Inflammatory macrophage (primary cell): ENCODE measurements at places on chromosomes 5 and 9.

DNA sequence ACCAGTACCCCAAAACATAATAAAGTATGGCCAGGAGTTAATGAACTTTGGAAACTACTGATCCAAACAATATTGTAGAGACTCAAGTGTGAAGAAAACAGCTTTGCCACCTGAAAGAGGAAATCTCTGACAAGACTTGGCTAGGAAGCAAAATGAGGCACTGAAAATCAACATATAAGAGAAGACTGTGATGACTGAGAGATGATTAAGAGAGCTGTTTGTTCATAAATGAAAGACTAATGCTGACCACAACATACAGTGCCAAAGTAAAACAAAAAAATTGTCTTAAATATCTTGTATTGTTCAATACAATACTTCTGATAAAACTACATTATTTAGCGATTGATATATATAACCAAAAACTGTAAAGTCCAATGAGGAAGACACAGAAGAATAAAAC is 7.2 kb downstream of the RC3H2 start:
- DNase-seq: no peak

- no peak for DNase-seq
These were observed 359.4 kb downstream of the ENC1 start for GRCh38 chr5:74281166-74281565.

- no peak for DNase-seq
These were observed 687.3 kb upstream of the ST8SIA4 start for GRCh38 chr5:101590384-101590783.

DNA sequence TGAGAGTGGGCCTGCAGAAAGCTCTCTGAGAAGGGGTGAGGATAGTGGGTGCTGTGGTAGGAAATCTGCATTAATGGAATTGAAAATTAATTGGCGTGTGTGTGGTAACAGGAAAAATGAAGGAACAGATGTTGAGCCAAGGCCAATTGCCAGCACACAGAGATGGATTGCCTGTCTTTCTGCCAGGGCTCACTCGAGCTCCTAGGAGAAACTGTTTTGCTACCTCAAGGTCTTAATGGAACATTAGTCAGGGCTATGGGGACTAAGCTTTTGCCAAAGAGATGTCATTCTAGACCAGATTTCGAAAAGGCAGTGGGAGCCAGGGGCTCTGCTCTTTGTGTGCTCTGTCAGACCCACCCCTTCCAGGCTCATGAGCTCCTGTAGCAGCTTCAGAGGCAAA is 124.0 kb upstream of the EFNA5 start:
- DNase-seq: no peak

GRCh38 chr5:34740389-34740806 is 84.3 kb downstream of the RAI14 start:
- no peak for DNase-seq

- DNase-seq: no peak
These were observed 47.6 kb downstream of the AQP7 start for GRCh38 chr9:33354651-33355211.

GRCh38 chr5:55821731-55822512 is 29.2 kb upstream of the IL31RA start:
- DNase-seq: peak; percentile 3

GRCh38 chr5:6704361-6704851 is 8.8 kb upstream of the TENT4A start:
- DNase-seq: no peak

- DNase-seq: no peak
These were observed 151.0 kb downstream of the MYO10 start for GRCh38 chr5:16784843-16785791.

GRCh38 chr9:123523001-123523400 is 167.0 kb downstream of the CRB2 start:
- DNase-seq: no peak

DNA sequence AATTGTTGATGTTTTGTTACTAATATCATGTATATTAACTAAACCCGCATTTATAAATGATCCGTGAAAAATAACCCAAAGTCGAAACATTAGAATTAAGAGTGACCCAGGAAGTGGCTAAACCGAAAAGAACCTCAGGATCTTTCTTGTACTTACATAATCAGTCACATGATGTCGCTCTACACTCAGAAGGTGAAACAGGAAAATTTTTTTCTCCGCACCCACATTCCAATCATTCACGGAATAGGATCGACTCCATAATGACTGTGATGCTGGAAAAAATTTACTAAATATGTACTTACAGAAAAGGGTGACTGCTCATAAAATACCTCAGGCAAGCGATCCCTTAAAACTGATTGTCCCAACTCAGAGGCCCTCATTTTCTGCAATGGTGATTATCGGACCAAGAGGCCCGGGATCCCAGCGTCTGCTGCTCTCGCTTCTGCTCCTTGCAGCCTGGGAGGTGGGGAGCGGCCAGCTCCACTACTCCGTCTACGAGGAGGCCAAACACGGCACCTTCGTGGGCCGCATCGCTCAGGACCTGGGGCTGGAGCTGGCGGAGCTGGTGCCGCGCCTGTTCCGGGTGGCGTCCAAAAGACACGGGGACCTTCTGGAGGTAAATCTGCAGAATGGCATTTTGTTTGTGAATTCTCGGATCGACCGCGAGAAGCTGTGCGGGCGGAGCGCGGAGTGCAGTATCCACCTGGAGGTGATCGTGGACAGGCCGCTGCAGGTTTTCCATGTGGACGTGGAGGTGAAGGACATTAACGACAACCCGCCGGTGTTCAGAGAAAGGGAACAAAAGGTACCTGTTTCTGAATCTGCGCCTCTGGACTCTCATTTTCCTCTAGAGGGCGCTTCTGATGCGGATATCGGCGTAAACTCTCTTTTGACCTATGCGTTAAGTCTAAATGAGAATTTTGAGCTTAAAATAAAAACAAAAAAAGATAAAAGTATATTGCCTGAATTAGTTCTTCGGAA is at the start of gene PCDHA12:
PCDHA12 (plus strand) TSS at position 224 of the 981 bp plus-strand sequence; CDS start at position 389, 165 bp downstream.
- DNase-seq: no peak

DNA sequence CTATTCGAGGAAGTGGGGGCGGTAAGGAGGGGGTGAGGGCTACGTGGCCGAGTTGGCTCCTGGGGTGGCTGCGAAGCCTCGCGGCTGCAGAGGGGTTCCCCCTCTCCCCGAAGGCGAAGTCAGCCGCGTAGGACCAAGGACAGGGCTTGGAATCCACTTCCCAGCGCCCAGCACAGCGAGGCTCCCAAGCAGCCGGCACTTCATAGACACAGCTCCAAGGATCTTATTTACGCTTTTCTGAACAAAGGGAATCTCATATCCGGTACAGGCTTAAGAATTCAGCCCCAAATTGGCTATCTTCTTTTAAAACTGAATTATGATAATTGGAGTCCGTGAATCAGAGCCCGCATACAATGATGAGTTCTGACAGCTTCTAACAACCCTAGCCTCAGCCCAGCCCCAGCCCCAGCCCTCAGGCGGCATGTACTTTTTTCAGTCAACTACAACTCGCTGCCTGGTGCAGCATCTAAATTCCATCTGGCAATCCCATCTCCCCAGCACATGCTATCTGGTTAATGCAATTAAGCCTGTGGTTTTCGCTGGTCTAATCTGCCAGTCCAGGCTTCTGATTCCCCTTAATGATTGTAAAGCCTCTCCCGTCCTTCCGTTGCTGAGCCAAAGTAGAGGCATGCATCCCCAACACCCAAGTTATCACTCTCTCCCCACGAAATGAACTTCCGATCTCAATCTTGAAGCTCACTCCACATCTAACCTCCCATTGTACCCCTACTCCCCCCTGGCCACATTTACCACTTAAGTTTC is 1.0 kb downstream of the ELAVL2 start:
- no peak for DNase-seq

- no peak for DNase-seq
These were observed 123.7 kb downstream of the RANBP17 start for GRCh38 chr5:170985486-170985885.

DNA sequence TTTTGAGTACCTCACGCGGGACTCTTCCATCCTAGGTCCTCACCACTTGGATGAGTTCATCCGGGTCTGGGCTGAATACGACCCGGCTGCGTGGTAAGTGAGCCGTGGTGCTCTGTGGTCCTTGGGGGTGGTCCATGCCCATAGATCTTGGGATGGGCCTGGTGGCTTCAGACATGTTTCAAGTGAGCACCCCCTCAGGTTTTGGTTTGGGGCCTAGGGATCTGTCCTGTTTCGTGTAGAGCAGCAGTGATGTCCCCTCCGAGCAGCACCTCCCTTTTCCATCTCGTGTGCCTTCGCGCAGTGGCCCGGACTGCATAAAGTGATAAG is 218.9 kb downstream of the CACNA1B start:
- no peak for DNase-seq

- DNase-seq: no peak
These were observed 42.9 kb upstream of the FAM120AOS start for GRCh38 chr9:93496285-93496684.

GRCh38 chr5:178282391-178282790 is 49.8 kb upstream of the PHYKPL start:
- DNase-seq: no peak

- DNase-seq: no peak
These were observed 181.8 kb downstream of the NXNL2 start for GRCh38 chr9:88716596-88717290.

- DNase-seq: no peak
These were observed 13.1 kb downstream of the LHX6 start for GRCh38 chr9:122215663-122216062.

GRCh38 chr5:179296150-179296821 is 49.0 kb downstream of the ADAMTS2 start:
- no peak for DNase-seq

GRCh38 chr9:89690334-89690912 is 85.6 kb downstream of the GADD45G start:
- DNase-seq: no peak

- DNase-seq: no peak
These were observed 33.7 kb upstream of the ITGA1 start for GRCh38 chr5:52754051-52754450.

- no peak for DNase-seq
These were observed 12.7 kb upstream of the PRELID2 start for GRCh38 chr5:145847499-145848497.

GRCh38 chr9:116209414-116210116 is 56.0 kb downstream of the PAPPA start:
- no peak for DNase-seq

DNA sequence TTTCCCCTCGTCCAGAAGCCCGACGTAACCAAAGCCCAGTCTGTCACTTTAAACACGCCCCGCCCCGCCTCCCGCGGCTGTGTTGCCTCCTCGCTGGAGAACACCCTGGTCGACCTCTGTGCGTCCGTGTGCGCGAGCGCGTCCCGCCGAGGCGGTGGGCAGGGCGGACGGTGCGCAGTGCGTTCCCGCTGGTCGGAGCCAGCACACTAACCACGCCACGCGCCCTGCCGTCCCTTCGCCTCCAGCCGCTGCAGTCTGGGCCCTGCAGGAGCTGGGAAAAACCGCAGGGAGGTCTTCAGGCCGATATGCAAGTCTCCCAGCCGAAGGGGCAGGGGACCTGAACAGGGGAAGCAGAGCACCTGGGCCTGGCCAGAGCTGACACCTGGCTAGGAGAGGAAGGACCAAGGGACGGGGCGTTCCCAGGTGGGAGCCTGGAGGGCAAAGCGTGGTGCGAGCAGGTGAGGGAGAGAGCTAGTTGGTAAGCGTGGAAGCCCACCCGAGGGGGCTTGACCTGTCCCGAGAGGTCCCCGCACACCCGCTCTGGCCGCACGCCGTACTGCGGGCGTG is 1.3 kb upstream of the PHPT1 start:
- DNase-seq: peak; percentile 90

- DNase-seq: no peak
These were observed 162.2 kb downstream of the OXCT1 start for GRCh38 chr5:41707853-41708603.

DNA sequence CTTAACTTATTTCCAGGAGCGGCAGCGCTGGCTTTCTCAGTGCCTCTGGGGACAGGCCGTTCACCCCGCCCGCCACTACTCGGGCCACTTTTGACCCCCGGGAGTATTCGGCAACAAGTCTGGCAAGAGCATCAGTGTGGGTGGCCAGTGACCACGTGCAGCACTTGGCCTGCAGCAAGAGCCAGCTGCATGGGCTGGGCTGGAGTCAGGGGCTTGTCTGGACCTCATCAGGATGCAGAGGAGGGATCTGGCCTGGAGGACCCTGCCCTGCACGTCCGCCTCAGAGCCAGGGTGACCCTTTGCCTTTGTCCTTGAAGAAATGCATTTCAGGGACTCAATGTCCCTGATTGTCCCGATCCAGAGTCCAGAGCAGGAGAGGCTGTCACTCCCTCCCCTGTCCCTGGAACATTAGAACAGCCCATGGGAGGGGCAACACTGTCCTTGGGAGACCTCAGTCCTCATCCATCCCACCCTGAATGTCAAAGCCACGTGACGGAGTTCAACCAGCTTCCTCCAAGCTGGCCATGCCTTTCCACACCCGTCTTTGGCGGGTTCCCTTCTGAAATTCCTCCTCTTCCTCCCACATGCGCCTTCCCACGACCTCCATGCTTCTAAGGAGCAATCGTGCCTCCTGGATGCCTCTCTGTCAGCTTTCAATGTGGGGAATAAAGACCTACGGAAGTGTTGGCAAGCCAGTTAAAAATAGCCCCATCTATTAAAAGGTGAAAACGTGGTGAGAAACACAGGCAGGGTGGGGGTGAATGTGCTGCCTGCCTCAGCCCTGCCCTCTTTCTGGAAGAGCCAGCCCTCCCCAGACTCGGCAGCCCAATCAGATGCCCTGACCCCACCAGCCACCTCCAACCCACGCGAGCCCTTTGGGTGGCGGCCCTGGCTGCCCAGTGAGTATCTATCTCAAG is 99.0 kb downstream of the OLFM1 start:
- DNase-seq: no peak

DNA sequence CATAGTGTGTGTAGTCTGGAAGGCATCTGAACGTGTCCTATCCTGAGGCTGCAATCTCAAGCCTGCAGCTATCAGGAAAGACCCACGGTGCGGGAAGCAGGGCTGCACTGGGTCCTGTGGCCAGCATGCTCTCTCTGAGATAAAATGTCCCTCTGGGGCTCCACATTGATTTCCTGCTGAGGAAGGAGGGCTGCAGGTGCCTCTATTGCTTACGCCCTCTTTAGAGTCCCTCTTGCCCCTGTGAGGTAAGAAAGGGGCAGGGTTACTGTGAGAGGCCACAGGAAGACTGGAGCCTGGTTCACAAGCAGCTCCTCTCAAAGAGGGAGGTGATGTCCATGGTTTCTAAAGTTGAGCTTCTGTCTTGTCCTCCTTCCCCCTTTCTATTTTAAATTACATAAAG is 299.9 kb upstream of the RFX3 start:
- DNase-seq: no peak

GRCh38 chr5:40904205-40904993 is 4.9 kb upstream of the C7 start:
- peak; percentile 36 for DNase-seq

- DNase-seq: no peak
These were observed 543 bp upstream of the ANKRD33B start for GRCh38 chr5:10563110-10563944.

DNA sequence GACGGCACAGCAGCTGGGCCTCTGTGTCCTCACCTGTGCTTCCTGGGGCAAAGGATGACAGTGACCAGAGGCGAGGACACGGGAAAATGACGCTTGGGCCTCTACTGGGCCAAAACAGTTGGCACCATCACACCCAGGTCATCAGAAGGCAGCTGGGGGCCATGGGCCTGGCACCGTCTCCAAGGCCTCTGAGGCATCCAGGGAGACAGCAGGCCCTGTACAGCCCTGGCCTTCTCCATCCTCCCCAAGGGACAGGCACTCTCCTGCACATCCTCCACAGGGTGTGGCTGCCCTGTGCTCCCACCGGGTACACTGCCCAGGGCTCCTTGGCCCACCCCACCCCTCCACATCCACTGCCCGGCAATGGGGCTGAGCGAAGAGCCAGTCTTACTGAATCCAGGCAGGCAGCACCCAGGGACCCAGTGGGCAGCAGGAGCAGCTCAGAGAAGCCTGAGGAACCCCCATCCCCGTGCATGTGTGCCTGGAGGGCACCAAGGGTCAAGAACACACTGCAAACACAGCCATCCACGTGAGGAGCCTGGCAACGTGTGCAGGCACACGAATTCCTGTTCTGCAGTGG is 4.0 kb downstream of the LPCAT1 start:
- DNase-seq: no peak

- no peak for DNase-seq
These were observed 3.7 kb upstream of the PAPPA start for GRCh38 chr9:116149844-116150243.
